ENCODE measurements at places on chromosomes 11 and 22. TPM values are rescaled to one million over a fixed set of nuclear protein-coding genes. Genes with fewer than 3 reads are reported as not detected.
A peak's percentile ranks its signal among the peaks of the same experiment; 100 is the strongest.

DNA sequence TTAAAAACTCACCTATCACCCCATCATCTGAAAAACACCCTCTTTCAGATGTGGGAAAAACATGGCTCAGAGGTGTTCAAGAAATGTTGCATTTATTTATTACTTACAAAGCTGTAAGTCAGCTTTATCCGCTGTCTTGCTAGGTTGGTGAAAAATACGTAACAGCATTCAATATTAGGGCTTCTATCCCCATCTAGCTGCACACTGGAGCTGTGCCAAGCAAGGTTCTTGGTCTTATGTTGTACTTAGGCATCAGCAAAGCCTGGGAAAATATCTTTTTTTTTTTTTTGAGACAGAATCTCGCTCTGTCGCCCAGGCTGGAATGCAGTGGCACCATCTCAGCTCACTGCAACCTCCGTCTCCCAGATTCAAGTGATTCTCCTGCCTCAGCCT, 7.5 kb downstream of the SERPING1 start:
- DNase-seq = no peak

- DNase-seq = no peak
Measured at GRCh38 chr11:5631969-5632635, 7.3 kb downstream of the TRIM34 start.

DNA sequence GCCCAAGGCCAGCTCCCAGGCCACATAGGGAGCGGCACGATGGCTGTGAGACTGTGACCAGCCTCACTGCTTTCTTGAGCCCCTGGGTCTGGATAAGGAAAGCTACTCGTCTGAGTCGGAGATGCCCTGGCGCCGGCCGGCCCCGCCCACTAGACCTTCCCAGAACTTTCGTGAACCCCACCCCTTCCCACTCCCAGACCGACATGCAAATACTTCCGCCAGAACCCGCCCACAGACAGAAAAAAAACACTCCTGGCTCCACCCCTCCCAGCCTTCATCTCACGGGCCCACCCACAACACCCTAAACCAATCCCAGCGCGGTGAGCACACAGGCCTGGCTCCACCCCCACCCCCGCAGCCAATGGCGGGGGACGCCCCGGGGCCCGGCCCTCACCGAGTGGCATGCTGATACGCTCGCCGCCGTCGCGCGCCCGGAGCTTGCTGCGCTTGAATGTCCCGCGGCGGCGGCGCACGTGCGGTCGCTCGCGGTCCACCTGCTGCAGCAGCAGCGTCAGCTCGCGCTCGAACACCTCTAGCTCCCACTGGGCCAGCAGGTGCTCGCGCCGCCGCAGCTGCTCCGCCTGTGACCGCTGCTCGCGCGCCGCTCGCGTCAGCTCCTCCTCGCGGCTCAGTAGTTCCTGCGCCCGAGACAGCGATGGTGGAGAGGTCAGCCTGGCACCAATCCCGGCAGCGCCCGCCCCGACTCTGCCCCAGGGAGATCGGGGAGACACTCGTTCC, 7.0 kb downstream of the MAP3K11 start:
- DNase-seq = no peak

DNA sequence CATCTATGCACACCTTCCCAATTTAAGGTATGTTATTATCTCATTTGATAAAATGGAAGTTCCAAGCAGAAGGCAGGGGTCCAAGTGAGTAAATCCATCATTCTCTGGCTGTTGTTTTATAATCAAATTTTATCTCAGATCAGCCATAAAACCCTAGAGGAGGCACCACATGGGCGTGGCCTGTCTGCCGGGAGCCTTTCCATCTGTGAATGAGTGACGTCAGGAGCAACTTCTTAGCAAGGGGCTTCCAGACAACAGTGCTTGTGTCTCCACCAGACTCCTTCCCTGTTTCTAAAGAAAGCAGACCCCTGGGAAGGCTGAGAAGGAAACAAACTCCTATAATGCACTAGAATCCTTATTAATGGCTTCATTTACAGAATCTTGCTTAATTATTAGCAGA, 13.5 kb downstream of the SEZ6L start:
- DNase-seq = no peak

DNA sequence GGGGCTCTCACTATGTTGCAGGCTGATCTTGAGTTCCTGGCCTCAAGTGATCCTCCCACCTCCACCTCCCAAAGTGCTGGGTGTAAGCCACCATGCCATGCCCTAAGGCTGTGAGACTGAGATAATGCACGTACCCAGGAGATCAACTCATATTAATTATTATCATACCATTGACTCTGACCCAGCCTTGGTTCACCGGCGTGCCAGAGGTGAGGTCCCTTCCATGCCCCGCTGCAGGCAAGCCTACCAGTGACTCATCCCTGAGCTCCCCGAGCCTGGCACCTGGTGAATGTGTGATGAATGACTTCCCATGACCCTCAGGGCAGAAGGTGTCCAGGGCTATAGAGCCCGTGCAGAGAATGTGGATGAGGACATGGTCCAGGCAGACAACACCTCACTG, 12.1 kb downstream of the GAL3ST1 start:
- DNase-seq = no peak

DNA sequence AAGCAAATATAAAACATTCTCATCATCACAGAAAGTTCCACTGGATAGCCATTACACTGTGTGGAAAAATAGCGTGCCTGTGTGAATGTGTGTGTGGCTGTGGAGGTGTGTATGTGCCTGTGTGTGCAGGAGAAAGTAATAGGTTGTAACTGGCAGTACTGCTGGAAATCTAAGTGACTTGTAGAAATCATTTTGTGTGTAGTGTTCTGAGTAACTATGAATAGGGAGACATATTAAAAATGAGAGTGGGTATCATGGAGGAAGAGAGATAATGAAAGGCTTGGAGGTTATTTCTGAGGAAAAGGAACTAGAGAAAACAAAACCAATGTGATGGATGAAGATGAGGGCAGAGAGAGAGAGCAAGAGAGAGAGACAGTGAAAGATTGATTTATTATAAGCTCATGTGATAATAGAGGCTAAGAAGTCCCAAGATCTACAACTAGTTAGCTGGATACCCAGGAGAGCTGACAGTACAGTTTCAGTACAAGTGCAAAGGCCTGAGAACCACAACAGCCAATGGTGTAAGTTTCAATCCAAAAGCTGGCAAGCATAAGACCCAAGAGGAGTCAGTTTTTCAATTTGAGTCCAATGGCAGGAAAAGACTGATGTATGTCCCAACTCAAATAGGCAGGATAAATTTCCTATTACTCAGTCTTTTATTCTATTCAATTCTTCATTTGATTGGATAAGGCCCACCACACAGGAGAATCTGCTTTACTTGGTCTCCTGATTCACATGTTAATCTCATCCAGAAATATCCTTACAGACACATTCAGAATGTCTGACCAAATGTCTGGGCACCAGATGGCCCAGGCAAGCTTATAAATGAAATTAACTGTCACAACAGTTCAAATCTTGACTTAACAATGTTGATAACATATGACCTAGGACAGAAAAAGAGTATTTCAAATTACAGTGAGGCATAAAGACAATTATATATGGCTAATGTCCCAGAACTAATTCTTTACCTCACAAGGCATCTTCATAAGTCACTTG, 14.9 kb downstream of the KBTBD3 start:
- DNase-seq = no peak

DNA sequence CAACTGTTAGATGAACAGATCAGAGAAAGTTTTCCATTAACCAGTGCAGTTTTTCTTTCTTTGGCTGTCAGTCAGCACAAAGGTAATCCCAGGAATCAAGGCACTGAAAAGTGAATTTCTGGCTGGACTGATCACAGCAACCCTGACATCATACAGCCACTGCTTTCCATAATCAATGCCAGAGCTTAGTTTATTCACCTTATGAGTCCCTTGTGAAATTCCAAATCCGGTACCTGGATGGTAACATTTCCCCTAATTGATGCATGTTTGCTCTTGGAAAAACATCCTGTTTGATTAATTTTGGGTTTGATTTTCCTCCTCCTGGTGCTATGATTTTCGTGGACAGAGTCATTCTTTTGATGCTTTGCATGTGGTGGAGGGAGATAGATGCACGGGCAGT, 319.8 kb downstream of the INSC start:
- DNase-seq = no peak

DNA sequence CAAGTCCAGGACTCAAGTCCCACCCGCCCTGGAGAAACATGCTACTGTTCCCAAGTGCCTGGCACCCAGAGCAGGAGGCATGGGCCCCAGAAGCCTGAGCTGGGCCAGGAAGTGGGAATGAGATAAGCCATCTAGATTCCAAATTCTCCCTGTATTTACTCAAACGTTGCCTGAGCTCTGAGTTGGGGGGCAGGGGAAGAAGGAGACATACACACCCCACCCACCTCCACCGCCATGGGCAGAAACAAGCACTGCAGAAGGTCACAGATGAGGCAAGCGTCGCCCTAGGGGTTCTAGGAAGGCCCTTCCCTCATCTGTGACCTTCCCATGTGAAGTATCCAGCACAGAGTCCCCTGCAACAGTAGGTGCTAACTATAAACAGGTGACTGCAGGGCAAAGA, 54.0 kb downstream of the PLEKHA7 start:
- DNase-seq = no peak

DNA sequence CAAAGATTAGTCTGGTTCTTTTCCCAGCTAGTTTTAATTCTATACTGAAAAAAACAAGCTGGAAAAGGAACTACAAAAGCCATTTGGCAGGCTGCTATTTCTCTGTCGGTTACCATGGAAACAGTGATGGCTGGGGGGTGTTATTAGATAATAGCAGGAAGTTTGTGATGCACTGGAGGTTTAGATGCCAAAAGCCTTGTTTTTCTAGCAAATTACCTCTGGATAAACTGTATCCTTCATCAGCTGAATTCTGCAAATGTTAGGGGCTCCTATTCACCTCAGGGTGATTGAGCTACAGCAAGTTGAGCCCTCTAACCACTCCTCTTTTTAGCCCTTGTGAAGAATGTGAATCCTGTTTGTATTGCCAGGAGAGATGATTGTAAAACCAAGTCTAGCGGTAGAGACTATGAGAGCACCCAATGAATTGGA, 25.2 kb downstream of the ALKBH3 start:
- DNase-seq = no peak

The SORL1 gene
- total RNA-seq = 159 TPM

GRCh38 chr22:37608477-37609239, at the start of gene GGA1:
Gene GGA1, plus strand, starts transcription at chr22:37608834. Its CDS starts 27 bp downstream, at chr22:37608861.
- DNase-seq = peak; percentile 82

- DNase-seq = no peak
Measured at GRCh38 chr11:2464451-2465165, 19.8 kb downstream of the KCNQ1 start.

The SMTNL1 gene
- not detected for total RNA-seq

The MMP12 gene
- not detected for total RNA-seq

All from activated B cell treated with CpG ODN at 0.5 μM for 24 hours (primary cell).